Cortex of kidney (tissue), 1 donor: ENCODE measurements at places on chromosomes 2 and 18.

- no peak for DNase-seq
Observed at GRCh38 chr2:239826786-239827522, 198.2 kb downstream of the NDUFA10 start.

DNA sequence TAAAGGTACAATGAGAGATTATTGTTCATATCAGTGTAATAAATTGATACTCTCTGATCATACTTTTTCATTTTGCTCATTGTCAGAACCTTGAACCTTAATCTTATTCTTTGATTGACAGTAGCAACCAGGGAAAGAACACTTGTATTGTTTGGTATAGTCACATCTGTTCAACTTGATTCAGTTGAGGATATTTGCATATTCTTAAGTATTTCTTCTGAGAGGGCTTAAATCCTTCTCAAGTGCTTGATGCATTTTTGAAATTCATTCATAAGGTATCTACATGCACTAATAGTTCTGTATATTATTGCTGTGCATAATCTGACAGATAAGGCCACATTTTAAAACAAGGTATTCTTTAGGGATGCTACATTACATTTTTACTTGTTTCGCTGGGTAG is 118.9 kb downstream of the EHBP1 start:
- no peak for DNase-seq

DNA sequence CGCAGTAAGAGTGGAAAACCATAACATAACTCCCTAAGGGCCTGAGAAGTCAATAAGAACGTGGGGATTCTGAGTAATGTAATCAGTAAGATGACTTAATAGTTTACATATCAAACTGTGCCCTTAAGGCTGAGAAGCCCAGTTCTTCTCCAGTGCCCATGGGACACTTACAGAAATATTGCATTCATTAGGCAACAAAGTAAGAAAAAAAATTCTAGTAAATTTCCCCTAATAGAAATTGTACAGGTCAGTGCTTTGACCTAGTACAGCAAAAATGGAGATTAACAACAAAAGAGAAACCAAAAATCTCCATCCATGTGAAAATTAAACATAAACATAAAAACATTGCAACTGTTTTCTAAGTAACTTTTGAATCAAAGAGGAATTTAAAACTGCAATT is 139.8 kb upstream of the HS6ST1 start:
- DNase-seq = no peak

GRCh38 chr2:31238906-31239592 is 5.1 kb downstream of the EHD3 start:
- DNase-seq = no peak

GRCh38 chr2:66034467-66034866 is 400.5 kb upstream of the MEIS1 start:
- no peak for DNase-seq

DNA sequence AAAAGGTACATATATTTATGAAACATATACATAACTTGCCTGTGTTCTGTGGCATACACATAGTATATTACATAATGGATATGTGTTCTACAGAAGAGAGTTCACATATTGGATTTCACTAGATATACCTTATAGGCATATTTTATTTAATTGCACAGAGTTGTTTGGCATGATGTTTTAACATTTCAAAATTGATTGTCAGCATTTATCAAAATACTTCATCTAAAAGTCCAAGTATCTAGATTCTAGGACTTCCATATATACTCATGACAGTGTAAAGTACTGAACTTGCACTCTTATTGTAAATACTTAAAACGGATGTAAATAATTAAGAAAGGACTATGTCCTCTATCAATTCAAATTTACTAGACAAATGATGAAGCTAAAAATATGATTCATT is 995.3 kb upstream of the LRRTM1 start:
- no peak for DNase-seq
